HFFc6 (cell line): ENCODE measurements at places on chromosomes 5 and 9.

DNA sequence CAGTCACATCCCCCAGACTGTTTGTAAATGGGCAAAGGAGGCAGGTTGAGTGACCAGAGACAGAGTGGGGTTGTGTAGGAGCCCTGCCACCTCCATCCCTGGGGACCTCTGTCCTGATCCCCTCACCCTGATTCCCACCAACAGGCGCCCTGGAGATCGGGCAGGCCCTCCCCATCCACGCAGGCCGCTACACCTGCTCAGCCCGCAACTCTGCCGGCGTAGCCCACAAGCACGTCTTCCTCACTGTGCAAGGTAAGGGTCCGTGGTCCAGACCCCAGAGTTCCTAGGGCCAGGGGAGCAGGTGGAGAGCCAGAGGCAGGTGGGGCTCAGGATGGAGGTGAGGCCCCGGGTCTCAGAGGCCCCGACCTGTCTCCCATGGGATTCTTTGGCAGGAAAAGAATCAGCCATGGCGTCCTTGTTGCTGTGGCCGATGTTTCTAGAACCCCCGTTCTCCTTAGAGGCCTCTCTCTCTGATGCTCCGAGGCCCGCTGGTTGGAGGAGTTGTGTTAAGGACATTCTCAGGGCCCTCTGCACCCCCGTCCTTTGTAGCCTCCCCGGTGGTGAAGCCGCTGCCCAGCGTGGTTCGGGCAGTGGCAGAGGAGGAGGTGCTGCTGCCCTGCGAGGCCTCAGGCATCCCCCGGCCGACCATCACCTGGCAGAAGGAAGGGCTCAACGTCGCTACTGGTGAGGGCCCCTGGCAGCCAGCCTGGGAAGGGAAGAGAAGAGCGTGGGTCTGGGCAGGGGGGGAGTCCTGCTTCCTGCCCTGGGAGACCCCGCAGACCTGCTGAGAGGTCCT lies 41.9 kb upstream of the ASS1 start:
- DNase-seq = no peak

- no peak for DNase-seq
Measured at GRCh38 chr9:71355884-71356283, 234.5 kb upstream of the TRPM3 start.

DNA sequence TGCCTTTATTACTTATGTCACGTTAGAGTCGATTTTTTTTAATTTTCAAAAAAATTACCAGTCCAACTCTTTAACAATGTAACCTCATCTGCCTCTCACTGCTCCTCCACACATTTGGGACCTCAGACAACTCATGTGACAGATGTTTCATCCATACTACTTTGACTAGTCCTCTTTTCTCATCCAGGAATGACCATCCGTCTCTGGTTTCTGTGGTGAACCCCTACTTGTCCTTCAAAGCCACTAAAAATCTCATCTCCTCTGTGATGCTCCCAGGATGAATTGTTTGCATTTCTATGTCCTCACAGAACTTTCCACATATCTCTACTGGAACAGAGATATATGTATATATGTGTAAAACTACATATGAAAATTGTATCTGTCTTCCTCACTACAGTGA lies 149.8 kb upstream of the ZNF462 start:
- DNase-seq = no peak

DNA sequence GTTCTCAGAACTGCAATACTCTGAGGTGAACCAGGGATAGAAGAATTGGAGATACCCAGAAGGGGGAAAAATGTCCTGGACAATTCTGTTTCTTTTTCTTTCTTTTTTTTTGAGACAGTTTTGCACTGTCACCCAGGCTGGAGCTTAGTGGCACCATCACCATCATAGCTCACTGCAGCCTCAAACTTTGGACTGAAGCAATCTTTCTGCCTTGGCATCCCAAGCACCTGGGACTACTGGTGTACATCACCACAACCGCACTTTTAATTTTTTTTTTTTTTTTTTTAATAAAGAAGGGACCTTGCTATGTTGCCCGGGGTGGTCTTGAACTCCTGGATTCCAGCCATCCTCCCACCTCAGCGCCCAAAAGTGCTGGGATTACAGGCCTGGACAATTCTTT lies 1.9 kb downstream of the EMB start:
- no peak for DNase-seq

DNA sequence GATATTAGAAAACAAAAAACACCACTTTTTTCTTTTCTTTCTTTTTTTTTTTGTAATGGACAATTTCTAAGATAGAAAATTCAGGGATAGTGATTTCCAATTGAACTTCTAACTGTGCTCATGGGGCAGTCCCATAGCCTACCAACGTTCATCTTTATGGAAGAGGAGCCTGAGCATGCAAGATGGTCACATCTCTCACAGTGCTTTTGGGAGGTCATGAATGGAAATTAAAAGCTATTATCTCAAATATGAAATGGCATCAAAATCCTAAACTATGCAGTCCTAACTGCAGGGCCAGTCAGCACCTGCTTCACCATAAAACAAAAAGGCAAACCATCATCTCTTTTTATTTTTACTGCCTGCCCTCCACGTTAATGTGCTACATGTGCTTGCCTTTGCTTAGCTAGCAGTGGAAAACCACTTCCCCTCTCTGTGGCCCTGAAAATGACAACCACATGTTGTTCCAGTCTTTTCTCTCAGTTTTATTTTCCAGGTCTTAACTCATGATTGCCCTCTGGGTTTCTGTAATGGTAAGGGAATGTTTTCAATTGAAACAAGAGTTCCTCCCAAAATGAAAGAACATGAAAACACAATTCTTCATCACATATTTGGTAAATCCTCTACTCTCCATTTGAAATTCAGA lies 16.7 kb downstream of the IFNB1 start:
- peak; percentile 62 for DNase-seq
